ENCODE measurements at places on chromosomes 3 and 15.
A peak's percentile ranks its signal among the peaks of the same experiment; 100 is the strongest.

DNA sequence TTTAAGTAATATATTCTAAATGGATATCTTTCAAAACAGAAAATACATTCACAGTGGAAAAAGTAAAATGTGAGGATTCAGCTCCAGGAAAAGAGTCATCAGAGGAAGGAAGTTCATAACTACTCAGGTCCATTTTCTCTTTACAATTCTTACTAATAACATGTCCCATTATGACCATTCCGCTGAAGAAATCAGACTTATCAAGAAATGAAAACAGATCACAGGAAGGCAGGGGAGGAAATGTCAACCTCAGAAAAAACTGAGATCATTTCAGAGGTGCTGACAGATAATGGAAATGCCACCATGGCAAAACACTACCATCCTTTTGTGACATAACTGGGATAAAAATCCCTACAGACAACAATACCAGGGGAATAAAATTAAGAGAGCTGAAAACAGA lies 139.5 kb downstream of the MAGI1 start:
- DNase-seq = no peak

GRCh38 chr3:74445541-74445940 lies 168.9 kb downstream of the CNTN3 start:
- peak; percentile 10 for DNase-seq

DNA sequence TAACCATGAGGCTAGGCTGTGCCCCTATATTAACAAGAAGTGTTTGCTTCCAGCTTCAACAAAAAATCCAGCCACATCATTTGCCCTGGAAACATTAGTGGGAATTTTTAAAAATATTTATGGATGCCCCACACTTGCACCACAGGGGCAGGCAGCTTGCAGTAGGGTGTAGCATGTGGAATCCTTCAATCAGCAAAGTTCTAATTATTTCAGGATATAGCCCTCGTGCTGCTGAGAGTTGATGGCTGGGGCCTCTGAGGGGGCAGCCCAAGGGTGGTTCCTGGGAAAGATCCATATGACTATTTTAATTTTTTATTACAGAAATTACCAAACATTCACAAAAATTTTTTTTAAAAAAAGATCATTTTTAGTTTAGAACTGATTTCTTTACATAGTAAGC lies 35.1 kb upstream of the LMCD1 start:
- no peak for DNase-seq

DNA sequence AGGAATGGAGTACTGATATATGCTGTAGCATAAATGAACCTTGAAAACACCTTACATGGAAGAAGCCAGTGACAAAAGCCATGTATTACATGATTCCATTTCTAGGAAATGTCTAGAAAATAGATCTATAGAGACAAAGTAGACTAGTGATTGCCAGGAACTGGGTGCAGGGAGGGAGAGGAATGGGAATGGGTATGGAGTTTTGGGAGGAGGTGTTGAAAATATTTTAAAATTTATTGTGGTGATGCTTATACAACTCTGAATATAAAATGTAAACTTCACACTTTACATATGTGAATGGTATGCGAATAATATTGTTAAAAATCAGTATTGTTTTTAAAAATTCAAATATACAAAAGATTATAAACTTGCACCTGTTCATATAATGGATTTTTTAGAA lies 22.5 kb downstream of the ATP1B3 start:
- no peak for DNase-seq

- no peak for DNase-seq
Observed at GRCh38 chr3:8336456-8336855, 165.2 kb upstream of the LMCD1 start.

DNA sequence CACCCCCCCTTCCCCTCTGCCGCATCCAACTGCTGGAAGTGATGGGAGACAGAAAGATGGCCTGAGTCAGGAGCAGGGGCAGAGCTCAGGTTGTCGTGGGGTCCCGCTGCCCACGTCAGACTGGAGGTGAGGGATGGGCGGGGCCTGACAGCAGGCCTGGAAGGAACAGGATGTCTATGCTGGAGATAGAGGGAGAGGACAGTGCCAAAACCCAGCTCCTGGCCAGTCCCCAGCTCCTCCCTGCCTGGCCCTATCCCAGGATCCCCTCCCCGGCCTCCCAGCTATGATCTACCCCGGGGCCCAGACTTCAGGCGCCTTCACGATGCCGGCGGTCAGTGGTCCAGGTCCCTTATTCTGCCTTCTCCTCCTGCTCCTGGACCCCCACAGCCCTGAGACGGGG lies at the start of gene LMAN1L:
LMAN1L (plus strand) TSS at position 303 of the 400 bp plus-strand sequence; CDS start at position 323, 20 bp downstream.
- DNase-seq = no peak

DNA sequence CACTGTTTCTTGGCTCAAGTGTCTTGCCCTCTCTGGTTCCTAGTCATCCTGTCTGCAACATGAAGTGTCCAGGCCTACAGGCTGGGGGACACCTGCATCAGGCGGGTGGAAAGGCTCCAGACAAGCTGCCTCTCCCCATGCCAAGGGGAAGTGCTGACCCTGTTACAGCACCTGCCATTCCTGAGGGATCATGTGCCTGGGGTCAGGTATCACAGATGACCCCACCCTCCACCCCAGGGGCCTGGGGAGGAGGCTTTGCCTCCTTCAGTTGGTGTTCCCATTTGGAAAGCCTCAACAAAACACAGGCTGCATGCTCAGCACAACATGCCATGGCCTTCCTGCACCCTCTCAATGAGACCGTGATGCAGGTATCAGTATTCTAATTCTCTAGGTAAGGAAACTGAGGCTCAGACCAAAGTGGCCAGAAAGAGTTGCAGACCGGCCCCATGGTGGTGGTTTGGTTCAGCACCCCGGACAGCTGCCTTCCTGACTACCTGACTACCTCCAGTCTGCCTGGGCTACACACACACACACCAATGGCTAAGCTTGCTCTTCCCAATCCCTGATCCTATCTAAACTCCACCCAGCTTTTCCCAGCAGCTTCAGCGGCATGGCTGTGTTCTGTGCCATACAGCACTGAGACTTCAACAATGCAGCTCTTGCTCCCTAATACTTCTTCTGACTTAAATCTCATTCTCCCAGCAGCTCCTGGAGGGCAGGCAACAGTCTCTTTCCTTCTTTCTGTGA lies 69.7 kb upstream of the LINGO1 start:
- no peak for DNase-seq

DNA sequence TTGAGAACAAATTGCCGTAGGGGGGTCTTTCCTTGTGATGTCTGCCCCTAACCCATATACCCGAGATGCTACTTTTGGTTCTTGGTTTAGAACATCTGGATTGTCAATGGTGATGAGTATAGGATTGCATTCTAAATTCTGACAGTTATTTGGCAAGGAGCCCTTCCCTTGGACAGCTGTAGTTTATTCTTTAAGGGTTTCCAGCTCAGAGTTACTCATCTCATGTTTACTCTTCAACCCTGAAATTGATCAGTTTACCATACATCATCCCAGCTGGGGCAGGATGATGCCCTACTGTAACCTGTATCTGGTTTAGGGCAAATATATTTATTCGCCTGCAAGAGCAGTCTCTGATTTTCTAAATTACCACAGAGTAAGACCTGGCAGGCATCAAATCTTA lies 85.7 kb upstream of the XCR1 start:
- no peak for DNase-seq

- no peak for DNase-seq
Observed at GRCh38 chr3:160314995-160315394, 84.0 kb downstream of the IFT80 start.

DNA sequence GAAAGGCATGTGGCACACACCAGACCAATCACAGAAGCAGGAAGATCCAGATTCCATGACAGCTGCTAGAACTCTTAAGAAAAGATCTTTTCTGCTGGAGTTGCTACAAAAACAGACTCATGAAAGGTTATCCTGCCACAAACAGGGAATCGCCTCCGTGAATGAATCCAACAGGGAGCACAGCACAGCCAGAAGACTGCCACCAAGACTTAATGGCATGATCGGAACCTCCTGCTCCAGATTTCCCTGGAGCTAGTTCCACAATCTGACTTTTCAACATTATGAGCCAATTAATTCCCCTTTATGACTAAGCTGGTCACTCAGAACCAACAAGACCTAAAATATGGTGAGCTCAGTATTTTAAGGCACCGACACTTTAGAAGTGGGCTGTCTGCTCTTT lies 232.5 kb downstream of the FOXP1 start:
- DNase-seq = no peak

DNA sequence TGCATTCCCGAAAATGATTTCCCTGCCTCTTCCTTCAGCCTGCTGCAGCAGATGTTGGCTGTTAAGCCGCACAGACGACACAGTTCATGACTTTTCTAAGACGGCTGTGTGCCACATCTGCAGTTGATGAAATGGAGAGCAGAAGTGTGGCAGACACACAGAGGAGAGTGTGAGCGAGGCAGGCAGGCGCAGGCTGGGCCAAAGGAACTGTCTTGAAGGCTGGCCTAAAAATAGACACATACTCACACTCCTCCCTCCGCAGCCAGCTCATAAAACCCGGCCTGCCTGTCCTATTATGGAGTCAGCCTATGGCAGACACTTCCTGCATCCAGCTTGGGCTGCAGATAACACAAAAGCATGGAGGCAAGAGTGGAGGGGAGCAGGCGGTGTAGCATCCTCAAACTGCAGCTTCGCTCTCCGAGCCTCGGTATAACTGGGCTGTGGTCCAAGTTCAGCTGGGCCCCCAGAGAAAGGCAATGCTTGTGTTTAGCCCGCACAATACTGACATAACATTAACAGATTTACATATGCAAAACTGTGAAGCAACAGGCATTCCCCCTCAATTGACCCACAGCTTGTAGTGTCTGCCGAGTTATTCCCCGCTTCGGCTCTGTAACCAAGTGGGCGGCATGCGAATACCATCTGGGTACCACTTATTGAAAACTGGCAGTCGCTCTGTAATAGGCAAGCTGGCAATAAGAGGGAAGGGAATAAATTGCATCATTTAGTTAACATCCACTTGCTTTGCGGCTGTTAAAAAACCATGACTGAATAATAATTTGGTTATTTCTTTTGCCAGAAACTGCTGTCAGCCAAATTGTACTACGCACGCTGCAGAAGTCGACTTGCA lies 40.8 kb downstream of the FOXP1 start:
- peak; percentile 94 for DNase-seq

DNA sequence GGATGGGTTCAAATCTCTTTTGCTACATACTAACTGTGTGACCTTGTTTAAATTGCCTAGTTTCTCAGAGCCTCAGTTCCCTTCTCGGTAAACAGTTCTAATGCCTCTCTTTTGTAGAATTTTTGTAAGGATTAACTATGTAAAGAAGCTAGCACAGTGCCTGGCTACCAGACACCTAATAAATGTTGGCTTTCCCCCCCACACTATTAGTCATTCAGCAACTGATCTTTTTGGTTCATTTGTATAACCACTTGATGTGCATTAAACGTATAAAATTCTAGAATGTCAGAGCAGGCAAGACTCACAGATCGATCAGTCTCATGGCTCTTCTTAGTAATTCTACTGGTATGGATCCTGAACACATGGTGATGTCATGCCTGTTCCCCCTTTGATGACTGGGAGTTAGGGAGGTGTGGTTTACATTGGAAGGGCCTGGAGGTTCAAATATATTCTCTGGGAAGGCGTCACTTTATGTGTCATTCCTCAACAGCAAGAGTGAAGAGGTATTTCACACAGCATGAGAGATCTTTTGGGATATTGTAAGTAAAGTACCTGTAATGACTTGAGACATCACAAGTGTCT lies 6.5 kb downstream of the TAGLN3 start:
- no peak for DNase-seq

- no peak for DNase-seq
Observed at GRCh38 chr3:143521803-143522202, 326.5 kb downstream of the SLC9A9 start.

- no peak for DNase-seq
Observed at GRCh38 chr15:101456057-101456739, 33.3 kb downstream of the PCSK6 start.

GRCh38 chr3:126134219-126134975 lies 46.0 kb downstream of the ALDH1L1 start:
- no peak for DNase-seq

GRCh38 chr3:5006755-5007202 lies 27.5 kb downstream of the BHLHE40 start:
- no peak for DNase-seq

DNA sequence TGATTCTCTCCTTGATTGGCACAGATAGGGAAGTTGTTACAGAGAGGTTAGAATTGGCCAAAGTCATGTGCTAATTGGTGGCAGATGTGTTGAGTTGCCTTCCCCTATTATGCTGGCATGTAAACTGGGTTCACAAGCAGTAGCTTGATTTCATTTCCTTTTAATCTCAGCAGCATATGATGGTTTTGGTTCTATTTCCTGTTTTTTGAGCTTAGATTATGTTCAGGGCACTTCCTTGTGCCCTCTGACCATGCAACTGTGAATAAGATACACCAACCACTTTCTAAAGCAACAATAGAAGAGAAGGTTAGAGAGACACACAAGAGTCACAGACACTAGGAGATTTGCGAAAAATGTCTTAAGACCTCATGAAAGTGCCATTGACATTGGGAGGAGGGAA lies 16.5 kb downstream of the HPS3 start:
- DNase-seq = no peak

GRCh38 chr3:37114251-37115145 lies 59.9 kb downstream of the LRRFIP2 start:
- DNase-seq = peak; percentile 82

- no peak for DNase-seq
Observed at GRCh38 chr3:14279626-14280061, 101.0 kb downstream of the LSM3 start.

GRCh38 chr3:31754575-31755278 lies 222.0 kb downstream of the STT3B start:
- DNase-seq = no peak

DNA sequence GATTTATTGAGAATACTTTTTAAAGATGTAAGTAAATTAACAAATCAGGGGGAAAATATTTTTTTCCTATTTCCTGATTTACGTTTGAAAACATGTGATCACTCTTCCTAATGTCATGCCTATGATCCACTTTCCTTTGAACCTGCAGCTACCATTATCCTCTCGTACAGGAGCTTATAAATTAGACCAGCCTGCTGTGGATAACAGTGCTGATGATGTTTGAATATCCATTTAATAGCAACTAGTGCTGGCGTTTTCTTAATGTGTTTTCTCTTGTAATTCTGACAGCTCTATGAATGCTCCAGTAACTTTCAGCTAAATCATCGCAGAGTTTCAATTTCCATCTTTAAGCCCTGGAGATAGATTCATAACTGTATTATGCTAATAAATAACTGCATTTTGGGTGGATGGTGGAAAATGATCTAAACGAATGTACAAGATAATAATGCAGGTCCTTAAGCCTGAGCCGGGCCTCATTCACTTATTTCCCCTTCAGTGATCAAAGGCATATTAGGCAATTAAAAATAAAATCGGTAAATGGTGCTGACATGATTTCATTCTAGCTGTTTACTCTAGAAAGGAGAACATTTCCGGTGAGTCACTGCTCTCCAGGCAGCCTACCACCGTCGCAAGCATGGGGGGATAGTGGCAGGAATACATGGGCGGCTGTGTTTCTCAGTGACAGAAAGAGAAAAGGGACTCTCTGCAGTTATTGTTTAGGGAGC lies 58.5 kb upstream of the SLC24A5 start:
- DNase-seq = no peak

DNA sequence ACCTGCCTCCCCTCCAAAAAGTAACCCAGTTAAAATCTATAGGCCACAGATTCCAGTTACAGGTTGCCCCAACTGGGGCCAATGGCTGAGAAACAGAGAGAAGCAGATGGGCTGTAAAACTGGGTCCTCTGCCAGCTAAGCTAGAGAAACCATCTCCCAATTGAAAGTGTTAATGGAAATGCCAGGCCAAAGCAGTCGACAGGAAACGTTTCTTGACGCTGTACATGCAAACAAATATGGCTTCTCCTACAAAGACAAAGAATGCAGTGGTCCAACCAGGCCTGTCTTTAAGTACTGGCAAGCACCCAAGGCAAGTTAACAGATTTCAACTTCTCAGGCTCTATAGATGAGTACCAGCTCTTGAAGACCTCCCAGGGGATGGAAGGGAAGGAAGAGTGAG lies 71.3 kb downstream of the MAGI1 start:
- DNase-seq = no peak

GRCh38 chr3:132006605-132007204 lies 28.1 kb downstream of the CPNE4 start:
- DNase-seq = no peak
